ENCODE measurements at places on chromosomes 3 and 15.

GRCh38 chr3:141124715-141125114, 73.6 kb downstream of the SPSB4 start:
- DNase-seq, result no peak

DNA sequence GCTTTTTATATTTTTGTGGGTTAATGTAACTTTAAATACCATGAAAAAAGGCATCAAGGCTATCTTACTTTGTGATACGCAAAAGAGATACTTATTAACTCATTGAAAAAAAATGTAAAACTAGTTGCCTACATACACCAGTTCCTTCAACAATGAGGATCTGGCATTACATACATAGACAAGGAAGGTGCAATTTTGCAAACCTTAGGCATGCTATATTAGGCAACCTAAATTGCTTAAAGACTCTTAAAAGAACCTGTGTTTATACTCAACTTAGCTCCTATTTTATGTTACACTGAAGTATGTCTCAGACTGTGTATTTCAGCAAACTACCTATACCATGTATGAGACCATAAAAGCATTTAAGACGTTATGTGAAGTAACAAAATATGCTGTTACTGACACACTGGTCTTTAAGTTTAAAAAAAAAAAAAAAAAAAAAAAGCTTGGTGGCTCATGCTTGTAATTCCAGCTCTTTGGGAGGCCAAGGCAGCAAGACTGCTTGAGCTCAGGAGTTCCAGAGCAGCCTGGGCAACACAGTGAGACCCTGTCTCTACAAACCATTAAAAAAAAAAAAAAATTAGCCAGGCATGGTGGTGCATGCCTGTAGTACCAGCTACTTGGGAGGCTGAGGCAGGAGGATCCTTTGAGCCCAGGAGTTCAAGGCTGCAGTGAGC, 9.1 kb downstream of the TASOR start:
- no peak for DNase-seq

DNA sequence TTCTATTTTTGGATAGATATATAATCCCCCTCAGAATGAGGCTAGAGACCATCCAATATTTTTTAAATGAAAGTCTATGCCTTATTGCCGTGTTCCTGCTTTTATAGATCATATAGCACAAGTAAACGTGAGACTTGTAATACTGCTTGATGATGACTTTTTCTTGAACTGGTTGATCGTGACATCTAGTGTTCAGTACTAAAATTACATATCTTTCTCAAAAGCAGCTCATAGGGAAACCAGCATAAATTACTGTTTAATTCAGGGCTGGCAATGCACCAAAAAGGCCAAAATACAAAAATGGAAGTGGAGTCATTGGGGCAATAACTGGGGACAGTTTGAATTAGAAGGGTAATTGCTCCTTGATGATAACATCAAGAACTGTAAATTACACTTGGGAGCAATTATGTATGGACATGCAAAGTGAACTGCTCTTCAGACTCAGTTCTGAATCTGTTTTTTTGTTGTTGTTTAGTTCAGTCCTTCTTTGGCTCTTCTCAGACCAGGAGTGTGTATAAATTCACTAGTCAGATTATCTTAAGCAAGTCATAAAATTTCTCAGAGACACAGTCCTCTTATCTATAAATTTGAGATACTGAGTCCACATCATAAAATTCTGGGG, 325.3 kb downstream of the THSD4 start:
- DNase-seq, result peak; percentile 55

DNA sequence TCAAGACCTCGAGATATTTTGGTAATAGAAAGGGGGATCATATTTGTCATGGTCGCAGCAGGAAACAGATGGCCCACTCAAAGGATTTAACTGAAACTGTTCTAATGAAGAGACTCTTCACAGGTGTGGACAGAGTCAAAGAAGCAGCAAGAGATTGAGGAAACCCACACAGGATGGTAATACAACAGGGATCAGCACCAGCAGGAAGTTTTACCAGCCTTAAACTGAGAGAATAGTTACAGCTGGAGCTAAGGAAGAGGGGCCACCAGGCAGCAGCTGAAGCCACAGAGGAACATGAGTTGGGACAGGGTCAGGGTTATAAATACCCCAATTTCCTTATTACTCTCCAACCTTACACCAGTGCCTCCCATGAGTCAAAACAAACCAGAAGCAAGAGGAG, 131.8 kb upstream of the UBE2E2 start:
- no peak for DNase-seq

DNA sequence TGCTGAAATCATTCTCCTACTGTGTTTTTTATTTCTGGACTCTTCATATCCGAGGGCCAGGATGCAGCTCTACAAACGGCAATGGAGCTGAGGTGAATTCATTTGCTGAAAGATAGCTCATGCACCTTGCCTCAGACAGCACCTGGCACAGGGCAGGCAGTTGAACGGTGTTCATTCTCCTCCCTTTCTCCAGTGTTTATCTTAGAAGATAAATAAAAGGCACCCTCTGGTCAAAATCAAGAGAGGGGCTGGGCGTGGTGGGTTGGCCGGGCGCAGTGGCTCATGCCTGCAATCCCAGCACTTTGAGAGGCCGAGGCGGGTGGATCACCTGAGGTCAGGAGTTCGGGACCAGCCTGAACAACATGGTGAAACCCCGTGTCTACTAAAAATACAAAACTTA, 79.3 kb upstream of the LMOD3 start:
- no peak for DNase-seq

DNA sequence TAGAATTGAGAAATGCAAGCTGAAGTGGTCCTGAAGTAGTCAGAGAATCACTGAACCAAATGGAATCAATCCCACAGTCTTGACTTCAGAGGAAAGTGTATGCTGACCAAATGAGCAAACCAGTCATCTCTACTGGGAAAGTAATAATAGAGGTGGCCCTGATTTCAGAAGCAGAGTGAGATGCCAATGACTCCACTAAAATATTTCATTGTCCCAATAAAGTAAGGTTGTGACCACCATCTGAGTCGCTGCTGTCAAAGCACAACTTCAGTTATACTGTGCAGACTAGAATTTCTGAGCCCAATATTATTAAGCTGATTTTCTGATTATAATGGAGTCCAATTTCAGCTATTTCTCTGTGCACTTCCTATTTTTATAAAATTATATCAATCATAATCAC, 334.4 kb upstream of the THBS1 start:
- no peak for DNase-seq

- peak; percentile 79 for DNase-seq
These were observed 2.0 kb downstream of the FSTL1 start for GRCh38 chr3:120448756-120449155.
